Transverse colon (tissue), 4 donors: ENCODE measurements at places on chromosomes 5 and 9.

GRCh38 chr5:82387001-82387818 lies 109.1 kb upstream of the RPS23 start:
- no peak for DNase-seq

DNA sequence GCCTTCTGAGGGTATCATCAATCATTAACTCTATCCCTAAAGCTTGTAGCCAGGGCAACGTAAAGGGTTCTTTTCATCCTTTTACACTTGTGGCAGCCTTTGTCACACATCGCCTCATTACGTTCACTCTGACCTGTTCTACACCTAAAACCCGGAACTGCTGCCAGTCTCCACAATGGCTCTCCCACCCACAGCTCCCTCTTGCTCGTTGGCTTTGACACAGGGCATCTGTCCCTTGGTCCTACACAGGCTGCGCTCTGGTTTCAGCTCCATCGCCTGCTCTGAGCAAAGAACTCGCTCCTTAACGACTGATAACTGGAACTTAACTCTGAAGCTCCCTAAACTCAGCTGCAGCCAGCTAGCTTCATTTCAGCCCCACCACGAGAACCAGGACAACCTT lies 112.8 kb upstream of the CTNND2 start:
- DNase-seq, result no peak

DNA sequence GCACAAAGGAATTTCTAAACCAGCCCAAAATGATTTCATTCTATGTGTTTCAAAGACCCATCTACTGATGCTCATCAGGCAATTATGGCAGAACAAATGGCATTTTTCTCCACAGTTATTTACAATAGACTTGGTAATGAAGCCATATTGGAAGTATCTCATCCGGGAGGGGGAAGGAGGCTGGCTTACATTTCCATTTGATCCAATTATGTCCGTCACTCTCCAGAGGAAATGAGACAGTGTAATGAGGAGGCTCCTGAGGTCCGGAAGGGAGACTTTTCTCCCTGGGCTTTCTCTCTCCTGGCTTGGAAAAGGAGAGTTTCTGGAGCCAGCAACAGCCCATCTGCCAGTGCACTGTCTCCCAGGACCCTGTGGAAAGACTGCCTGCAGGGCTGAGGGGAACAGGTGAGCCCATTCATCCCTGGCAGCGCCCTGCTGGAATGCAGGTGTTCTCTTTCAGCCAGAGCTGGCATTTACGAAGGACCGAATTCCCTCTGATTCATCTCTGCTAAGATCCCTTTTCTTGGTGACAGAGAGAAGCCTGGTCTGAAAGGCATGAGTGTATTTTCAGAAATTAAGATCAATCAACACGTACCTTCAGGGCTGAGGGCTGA lies 54.9 kb upstream of the SAP30L start:
- no peak for DNase-seq

DNA sequence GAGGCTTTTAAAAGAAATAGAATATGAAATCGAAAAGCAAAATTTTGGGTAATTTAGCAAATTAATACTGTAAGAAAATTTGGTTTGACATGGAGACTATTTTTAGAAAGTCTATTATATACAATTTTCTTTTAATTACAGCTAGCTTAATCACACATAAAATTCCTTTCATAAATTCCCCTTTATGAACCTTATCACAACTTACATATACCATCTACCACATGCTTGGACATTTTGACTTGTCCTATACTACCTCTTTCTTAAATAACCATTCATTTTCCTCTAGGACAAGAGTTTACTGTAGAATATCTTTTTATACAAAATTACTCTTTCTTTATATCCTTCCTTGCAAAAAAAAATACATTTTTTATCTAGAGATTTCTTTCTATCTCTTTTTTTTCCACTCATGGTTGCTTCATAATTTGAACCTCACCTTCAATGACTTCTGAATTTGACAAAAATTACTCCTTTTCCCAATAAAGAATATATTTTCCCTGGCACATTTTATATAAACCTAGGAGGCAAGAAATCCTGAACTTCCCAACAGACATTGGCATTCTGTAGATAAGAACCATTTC lies 34.0 kb upstream of the SYK start:
- DNase-seq, result no peak
